ENCODE measurements at places on chromosomes 3 and 15.

GRCh38 chr3:134462331-134462941 is 23.3 kb downstream of the ANAPC13 start:
- no peak overlapping the region for H3K27ac ChIP-seq
- no peak overlapping the region for H3K4me3 ChIP-seq
- no peaks in the 10 kb centered on the region for H3K4me1 ChIP-seq
- H3K27me3 ChIP-seq = peaks cover 40% of the 10 kb centered on the region
- H3K36me3 ChIP-seq = no peaks in the 10 kb centered on the region

- H3K27me3 ChIP-seq = no peaks in the 10 kb centered on the region
- peaks cover 3% of the 10 kb centered on the region for H3K4me1 ChIP-seq
- H3K36me3 ChIP-seq = peaks cover 7% of the 10 kb centered on the region
- no peak overlapping the region for H3K4me3 ChIP-seq
These were observed 45.5 kb downstream of the TFG start for GRCh38 chr3:100754563-100755334.

DNA sequence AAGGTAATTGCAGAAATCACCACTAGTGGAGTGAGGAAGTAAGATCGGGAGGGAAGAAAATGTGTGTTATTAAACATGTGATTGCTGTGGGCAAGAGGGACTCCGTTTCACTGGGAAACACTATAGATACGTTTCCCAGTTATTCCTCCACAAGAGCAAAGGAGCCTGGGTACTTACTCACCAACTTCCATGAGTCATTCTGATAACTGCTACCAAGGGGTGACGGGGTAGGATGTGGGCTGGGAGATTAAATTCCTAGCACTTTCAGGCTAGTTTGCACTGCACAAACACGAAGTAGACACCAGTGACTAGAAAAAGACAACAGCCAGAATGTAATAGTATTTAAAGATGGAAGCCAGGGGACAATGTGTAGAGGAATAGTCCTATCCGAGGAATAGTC is 812.9 kb upstream of the CFAP20DC start:
- DNase-seq = no peak
- H3K27ac ChIP-seq = no peak overlapping the region
- H3K27me3 ChIP-seq = peaks cover 10% of the 10 kb centered on the region
- H3K36me3 ChIP-seq = no peaks in the 10 kb centered on the region

DNA sequence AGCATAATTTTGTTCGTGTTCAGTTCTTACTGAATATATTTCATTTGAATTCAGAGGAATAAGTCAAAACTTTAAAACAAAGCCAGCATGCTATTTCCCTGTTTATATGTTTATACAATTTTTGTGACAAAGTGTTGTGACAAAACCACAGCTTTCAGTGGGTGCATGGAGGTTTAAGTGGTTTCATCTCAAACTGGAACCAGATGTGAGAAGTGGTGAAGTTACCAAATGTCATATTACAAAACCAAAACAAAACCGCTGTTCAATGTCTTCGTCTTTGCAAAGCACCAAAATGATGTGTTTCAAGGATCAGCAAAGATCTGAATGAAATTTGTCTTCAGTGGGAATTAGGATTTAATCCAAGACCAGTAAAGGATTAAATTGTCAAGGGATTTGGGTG is 59.3 kb upstream of the OSTN start:
- no peak overlapping the region for H3K4me3 ChIP-seq
- no peaks in the 10 kb centered on the region for H3K27me3 ChIP-seq
- H3K4me1 ChIP-seq = peaks cover 5% of the 10 kb centered on the region

GRCh38 chr3:173916799-173917198 is 519.3 kb downstream of the NLGN1 start:
- DNase-seq = no peak
- H3K36me3 ChIP-seq = no peaks in the 10 kb centered on the region
- no peak overlapping the region for H3K4me3 ChIP-seq
- H3K27me3 ChIP-seq = no peaks in the 10 kb centered on the region
- no peaks in the 10 kb centered on the region for H3K4me1 ChIP-seq
- H3K27ac ChIP-seq = no peak overlapping the region

GRCh38 chr15:83318861-83319415 is 34.5 kb upstream of the BNC1 start:
- DNase-seq = no peak
- no peaks in the 10 kb centered on the region for H3K36me3 ChIP-seq
- no peaks in the 10 kb centered on the region for H3K4me1 ChIP-seq
- H3K4me3 ChIP-seq = no peak overlapping the region
- H3K27ac ChIP-seq = no peak overlapping the region

GRCh38 chr3:156561533-156561932 is 6.6 kb upstream of the SSR3 start:
- no peak for DNase-seq
- no peak overlapping the region for H3K27ac ChIP-seq
- no peaks in the 10 kb centered on the region for H3K4me1 ChIP-seq
- H3K36me3 ChIP-seq = no peaks in the 10 kb centered on the region
- H3K27me3 ChIP-seq = peaks cover 6% of the 10 kb centered on the region

DNA sequence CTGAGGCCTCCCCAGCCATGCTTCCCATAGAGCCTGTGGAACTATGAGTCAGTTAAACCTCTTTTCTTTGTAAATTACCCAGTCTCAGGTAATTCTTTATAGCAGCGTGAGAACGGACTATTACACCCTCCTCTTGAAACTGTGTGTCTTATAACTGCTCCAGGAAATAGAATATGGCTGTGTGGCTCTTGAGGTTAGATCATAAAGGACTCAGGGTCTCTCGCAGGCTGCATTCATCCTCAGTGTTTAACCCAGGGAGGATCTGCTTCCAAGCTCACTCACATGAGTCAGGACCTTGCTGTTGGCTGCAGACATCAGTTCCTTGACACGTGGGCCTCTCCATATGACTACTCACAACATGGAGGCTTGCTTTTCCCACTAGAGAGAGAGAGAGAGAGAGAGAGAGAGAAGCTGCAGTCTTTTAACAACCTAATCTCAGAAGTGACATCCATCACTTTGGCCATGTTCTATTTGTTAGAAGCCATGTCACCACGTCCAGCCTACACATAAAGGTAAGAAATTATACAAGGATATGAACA is 114.3 kb upstream of the UBE2E1 start:
- no peaks in the 10 kb centered on the region for H3K36me3 ChIP-seq
- H3K4me1 ChIP-seq = peaks cover 7% of the 10 kb centered on the region
- no peak for DNase-seq
- no peaks in the 10 kb centered on the region for H3K27me3 ChIP-seq

DNA sequence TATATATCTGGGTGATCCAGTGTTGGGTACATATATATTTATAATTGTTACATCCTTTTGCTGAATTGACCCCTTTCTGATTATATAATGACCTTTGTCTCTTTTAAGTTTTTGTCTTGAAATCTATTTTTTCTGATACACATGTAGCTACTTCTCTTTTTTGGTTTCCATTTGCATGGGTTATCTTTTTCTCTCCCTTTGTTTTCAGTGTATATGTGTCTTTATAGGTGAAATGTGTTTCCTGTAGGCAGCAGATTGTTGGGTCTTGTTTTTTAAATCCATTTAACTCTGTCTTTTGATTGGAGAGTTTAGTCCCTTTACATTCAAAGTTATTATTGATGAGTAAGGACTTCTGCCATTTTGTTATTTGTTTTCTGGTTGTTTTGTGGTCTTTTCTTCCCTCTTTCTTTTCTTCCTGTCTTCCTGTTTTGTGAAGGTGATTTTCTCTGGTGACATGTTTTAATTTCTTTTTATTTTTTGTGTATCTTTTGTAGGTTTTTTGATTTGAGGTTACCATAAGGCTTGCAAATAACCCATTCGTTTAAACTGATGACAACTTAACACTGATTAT is 56.8 kb downstream of the STARD9 start:
- H3K36me3 ChIP-seq = no peaks in the 10 kb centered on the region
- DNase-seq = no peak
- H3K27me3 ChIP-seq = no peaks in the 10 kb centered on the region
- H3K27ac ChIP-seq = no peak overlapping the region

- H3K27me3 ChIP-seq = no peaks in the 10 kb centered on the region
- H3K4me3 ChIP-seq = no peak overlapping the region
- H3K36me3 ChIP-seq = peaks cover 4% of the 10 kb centered on the region
- H3K27ac ChIP-seq = no peak overlapping the region
- no peak for DNase-seq
- peaks cover 7% of the 10 kb centered on the region for H3K4me1 ChIP-seq
These were observed 28.9 kb upstream of the DRD3 start for GRCh38 chr3:114207768-114208167.

GRCh38 chr3:71497971-71498444 is 85.5 kb downstream of the FOXP1 start:
- H3K36me3 ChIP-seq = no peaks in the 10 kb centered on the region
- no peak overlapping the region for H3K27ac ChIP-seq
- H3K4me3 ChIP-seq = no peak overlapping the region
- no peak for DNase-seq
- peaks cover 42% of the 10 kb centered on the region for H3K4me1 ChIP-seq

DNA sequence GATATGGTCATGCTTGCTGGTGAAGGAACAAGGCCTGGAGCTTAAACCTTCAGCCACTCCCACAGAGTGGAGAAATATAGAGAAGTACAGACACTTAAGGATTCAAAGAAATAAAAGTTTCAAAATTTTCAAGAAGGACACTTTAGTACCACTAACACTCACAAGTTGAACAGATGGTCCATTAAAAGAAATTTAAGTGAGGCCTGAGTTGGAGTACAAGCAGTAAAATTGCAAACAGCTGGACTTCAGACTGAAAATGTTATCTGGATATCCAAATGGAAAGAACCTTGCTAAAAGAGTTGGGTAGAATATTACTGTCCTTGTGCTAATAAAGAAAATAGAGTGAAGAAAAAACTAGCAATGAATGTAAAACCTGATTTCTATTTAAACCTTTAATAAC is 397.1 kb upstream of the KCNMB2 start:
- no peak overlapping the region for H3K4me3 ChIP-seq
- no peaks in the 10 kb centered on the region for H3K4me1 ChIP-seq
- H3K36me3 ChIP-seq = no peaks in the 10 kb centered on the region
- no peak overlapping the region for H3K27ac ChIP-seq

- no peak overlapping the region for H3K27ac ChIP-seq
- H3K27me3 ChIP-seq = no peaks in the 10 kb centered on the region
- H3K4me1 ChIP-seq = peaks cover 24% of the 10 kb centered on the region
- peaks cover 13% of the 10 kb centered on the region for H3K36me3 ChIP-seq
These were observed 124.5 kb downstream of the SUCLG2 start for GRCh38 chr3:67529915-67530314.

DNA sequence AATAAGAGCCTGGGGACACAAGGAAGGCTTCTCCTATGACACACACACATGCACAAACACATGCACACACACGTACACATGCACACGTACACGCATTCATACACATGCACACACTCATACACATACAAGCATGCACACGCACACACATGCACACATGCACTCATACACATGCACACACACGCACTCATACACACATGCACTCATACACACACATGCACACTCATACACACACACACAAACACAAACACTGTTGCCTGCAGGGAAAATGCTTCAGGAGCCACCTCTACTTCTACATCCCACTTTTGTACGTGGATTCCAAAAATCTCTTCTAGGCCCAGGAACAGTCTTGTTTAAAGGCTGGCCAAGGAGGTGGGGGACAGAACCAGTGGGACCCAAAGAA is 20.7 kb upstream of the NR2E3 start:
- no peaks in the 10 kb centered on the region for H3K36me3 ChIP-seq
- no peak for DNase-seq
- no peak overlapping the region for H3K4me3 ChIP-seq
- H3K27ac ChIP-seq = no peak overlapping the region

GRCh38 chr15:70569714-70570231 is 193.6 kb downstream of the UACA start:
- peaks cover 13% of the 10 kb centered on the region for H3K27me3 ChIP-seq
- no peak overlapping the region for H3K4me3 ChIP-seq
- H3K27ac ChIP-seq = no peak overlapping the region
- DNase-seq = no peak
- peaks cover 7% of the 10 kb centered on the region for H3K36me3 ChIP-seq

DNA sequence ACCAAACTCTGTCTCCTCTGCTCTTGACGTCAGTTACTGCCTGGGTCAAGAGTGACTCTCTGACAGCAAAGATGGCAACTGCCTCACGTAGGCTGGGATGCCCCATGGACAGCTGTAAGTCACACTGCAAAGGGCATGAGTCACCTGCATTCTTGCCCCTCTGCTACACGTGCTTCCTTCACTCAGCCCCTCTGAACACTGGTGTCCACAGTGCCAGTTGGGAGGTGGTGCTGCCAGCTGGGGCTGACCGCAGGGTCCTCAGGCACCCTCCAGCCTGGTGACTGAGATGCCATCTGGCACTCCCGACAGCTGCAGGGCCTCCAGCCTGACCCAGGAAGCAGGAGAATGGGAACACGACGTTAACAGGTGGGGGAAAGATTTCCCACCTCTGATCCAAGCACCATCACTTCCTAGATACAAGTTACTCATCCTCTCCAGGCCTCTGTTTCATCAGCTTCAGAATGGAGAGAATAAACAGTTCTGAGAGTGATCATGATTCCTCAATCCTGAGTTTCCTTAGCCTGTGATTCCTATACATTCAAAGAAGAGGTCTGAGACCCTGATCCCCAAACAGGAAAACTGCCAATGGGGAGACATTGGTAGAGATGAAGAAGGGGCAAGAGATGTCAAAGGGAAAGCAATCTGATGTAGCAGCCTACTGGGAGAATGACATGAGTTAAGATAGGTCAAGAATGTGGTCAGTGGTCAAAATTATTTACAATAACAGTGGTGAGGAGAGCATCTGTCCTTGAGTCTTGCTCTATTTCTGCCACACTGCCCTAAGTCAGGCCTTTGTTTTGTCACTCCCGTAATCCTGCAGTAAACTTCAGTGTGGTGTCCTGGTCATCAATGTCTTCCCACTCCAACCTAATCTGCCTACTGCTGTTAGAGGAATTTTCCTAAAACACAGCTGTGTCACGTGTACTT is 86.1 kb upstream of the BCL6 start:
- H3K27ac ChIP-seq = no peak overlapping the region
- H3K4me3 ChIP-seq = no peak overlapping the region
- H3K27me3 ChIP-seq = no peaks in the 10 kb centered on the region
- H3K4me1 ChIP-seq = peaks cover 47% of the 10 kb centered on the region
- DNase-seq = no peak

DNA sequence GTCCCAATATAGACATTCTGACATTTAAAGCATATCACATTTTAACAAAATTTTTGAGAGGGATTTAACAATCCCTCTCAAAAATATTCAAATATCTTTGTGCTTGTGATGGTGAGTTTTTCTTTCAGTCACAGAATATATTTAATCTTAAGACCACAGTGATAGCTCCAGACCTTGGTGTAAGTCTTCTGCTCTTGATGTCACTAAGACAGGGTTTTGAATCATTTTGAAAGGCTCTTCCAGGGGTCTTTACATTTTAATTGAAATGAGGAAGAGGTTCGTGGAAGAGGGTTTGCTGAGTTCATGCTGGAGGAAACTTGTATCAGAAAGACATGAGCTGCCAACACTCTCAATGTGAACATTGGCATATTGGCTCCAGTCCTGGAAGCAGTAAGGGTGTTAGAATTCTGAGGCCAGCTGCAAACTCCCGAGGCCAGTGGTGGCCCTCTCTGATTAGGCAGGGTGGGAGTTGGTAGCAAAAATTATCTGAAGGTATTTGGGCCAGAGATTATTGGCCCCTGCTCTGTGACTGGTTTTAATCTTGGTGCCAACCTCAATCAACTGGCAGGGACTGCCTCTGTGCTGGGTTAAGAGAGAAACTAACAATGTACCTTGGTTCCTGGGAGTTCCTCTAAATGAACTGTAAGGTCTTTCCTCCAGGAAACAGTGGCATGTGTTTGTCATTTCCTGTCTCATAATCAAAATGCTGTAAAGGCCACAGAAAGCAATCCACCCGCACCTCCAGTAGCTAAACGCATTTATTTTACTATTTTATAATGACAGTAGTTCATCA is 5.3 kb downstream of the POU1F1 start:
- H3K36me3 ChIP-seq = peaks cover 13% of the 10 kb centered on the region
- peak overlapping the region; percentile 78 for H3K27ac ChIP-seq
- no peak for DNase-seq
